ENCODE measurements at places on chromosomes 5 and 9.

DNA sequence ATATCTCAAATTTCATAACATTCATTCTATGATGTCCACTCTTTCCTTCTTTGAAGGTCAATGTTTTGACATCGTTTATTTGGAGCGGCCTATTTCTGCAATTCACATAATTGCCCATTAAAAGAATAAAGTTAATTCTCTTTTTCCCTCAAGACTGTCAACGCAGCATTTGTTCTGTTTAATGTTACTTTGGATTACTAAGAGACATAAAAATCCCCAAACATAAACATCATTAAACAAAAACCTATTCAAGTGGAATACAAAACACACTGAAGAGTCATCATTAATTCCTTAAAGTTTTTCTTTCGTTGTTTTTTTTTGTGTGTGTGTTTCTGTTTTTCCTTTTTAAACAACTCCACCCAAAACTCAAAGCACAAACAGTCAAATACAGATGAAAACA lies 151.1 kb downstream of the TRPM6 start:
- DNase-seq, result no peak

DNA sequence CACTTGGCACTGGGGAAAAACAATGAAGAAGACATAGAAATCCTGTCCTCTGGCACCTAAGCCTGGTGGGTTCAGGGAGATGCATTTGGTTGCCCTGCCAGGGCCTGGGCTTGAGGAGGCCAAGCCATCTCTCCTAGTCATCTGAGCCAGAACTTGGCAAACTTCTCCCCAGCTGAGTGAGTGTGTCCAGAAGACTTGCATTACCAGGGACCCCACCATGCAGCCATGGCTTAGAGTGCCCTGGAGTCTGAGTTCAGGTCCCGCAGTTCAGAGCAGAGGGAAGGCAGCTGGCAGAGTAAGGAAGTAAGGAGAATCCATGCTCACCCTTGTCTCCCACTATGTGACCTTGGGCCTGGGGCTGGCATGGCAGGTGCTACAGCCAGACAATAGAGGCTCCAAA lies 37.4 kb upstream of the FCN1 start:
- DNase-seq, result no peak

DNA sequence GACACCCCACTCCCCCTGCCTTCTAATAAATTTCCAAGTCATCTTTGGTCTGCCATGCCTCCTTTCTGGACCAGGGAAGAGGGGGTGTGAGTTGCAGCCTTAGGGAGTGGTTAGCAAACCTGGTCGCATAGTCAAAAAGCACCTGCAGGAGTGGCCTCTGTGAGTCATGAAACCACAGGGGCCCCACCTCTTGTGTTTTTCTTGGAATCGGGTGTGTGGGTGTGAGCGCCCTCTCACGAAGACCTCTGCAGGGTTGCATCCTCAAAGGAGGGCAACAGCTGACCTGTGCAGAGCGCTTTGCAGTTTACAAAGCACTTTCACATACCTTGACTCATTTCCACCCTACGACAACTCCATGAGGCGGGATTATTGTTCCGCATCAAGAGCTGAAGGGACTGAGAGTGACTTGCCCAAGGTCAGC lies 36.8 kb upstream of the TEX48 start:
- DNase-seq, result no peak

GRCh38 chr5:37808945-37809344 lies 30.9 kb downstream of the GDNF start:
- no peak for DNase-seq

DNA sequence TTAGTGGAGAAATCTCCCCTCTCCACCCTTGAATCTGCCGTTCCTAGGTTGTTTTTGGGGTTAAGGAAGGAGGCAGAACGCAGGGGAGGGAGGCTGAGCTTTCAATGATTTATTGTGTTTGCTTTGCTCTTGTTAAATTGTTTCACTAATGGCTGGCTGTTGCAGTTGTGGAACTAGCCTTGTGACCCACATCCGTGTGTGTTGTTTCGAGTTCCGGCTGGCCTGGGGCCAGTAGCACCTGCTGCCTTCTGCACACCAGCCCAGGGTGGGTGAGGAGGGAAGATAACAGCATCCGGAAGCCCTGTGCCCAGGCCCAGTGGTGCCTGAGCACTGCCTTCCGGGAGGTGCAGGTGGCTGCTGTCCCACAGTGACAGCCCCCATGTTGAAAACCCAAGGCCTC lies 3.6 kb downstream of the ERGIC1 start:
- DNase-seq, result peak; percentile 79

DNA sequence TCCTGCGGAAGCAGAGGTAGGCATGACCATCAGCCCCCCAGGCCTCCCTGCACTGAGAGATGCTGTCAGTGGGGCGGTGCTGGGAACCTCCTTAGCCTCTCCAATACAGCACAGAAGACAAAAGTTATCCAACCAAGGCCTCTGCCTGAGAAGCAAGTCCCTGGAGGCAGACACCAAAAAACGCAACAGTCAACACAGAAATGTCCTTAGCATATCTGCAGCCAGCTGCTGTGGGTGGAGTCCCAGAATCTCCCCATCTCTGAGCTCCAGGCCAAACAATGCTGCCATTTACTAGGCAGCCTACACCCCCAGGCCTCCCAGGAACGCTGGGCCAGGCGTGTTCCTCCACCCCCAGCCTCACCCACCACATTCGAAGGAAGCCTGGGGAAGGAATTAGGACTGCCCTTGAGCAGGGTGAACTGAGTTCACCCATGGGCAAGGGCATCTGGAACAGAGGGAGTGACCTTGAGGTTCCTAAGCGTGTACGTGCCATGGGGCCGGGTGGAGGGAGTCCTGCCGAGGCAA lies 43.7 kb downstream of the STK10 start:
- DNase-seq, result peak; percentile 94

- no peak for DNase-seq
These were observed 8.9 kb downstream of the C5orf52 start for GRCh38 chr5:157680239-157680638.

DNA sequence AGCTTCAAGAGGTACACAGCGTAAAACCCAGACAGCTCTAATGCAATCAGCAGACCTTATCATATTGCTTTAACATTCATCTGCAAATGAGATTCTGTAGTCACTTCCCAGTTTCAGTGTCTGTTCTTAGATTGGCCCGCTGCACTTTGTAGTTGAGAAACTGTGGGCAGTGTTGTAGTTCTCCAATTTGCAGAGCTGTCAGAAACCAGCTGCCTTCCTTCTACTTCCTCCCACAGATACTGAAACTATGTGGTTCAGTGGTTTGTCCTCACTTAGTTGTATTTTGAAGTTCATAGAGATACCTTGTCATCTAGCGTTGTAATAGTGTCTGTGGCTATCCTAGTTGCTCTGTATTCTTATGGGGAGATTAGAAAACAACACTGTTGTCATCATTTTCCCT lies 39.6 kb upstream of the TRIM36 start:
- DNase-seq, result no peak

DNA sequence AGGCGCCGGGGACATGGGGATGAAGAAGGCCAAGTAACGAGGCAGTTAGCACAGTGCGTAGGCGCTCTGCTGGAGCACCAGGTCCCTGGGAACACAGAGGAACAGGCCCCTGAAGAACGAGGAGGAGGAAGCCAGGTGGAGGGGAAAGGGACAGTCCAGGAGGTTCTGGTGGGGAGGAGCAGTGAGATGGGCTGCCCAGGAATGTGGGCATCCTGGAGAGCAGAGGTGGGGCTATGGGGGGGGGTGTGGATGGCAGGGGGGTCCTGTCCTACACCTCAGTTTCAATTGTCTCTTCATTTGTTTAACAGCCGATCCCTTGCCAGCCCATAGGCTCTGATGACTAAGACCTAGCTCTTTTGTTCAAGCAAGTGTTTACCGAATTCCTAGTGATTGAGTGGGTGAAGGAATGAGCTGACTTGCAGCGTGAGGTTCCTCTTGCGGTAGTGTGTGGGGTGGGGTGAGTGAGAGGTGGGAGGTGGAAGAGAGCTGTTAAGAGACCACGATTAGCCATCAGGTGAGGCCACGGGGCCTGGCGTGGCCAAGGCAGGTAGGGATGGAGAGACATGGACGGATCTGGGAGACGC lies 8.4 kb upstream of the PHYHD1 start:
- DNase-seq, result no peak

DNA sequence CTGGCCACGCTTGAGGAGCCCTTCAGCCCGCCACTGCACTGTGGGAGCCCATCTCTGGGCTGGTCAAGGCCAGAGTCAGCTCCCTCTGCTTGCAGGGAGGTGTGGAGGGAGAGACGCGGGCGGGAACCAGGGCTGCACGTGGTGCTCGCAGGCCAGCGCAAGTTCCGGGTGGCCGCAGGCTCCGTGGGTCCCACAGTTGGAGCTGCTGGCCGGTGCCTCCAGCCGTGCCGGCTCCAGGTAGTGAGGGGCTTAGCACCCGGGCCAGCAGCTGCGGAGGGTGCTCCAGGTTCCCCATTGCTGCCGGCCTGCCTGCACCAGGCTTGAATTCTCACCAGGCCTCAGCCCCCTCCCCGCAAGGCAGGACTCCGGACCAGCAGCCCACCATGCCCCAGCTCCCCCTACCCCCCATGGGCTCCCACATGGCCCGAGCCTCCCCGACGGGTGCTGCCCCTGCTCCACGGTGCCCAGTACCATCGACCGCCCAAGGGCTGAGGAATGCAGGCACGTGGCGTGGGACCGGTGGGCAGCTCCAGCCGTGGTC lies 192.8 kb upstream of the IZUMO3 start:
- no peak for DNase-seq

DNA sequence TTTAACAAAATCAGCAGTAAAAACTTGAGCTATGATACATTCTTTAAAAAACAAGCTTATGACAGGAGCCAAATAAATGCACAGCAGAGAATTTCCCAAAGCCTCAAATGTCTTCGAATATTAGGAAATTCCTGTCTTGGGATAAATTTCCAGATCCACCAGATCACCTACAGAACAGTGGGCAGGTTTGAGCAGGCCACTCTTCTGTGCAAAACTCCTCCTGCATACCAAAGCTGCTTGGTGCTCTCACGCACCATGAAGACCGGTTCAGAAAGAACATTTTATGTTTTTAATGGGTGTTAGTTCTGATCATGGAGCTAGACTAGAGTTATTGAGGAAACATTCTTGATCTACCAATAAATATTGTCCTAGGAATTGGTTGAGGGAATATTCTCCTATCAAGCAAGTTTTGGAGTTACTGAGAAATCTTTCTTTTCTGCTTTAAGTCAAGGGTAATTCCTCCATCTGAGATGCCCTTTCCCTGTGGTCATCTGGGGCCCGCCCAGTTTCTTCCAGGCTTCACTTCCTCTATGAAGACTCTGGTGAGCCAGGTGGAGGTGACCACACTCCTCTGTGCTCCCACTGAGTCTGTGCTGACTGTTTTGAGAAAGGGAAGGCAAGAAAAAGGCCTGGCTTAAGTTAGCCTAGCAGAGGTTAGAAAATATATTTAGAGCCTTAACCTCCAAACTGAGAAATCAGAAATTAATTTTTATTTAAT lies 17.9 kb downstream of the TNFSF15 start:
- DNase-seq, result no peak

DNA sequence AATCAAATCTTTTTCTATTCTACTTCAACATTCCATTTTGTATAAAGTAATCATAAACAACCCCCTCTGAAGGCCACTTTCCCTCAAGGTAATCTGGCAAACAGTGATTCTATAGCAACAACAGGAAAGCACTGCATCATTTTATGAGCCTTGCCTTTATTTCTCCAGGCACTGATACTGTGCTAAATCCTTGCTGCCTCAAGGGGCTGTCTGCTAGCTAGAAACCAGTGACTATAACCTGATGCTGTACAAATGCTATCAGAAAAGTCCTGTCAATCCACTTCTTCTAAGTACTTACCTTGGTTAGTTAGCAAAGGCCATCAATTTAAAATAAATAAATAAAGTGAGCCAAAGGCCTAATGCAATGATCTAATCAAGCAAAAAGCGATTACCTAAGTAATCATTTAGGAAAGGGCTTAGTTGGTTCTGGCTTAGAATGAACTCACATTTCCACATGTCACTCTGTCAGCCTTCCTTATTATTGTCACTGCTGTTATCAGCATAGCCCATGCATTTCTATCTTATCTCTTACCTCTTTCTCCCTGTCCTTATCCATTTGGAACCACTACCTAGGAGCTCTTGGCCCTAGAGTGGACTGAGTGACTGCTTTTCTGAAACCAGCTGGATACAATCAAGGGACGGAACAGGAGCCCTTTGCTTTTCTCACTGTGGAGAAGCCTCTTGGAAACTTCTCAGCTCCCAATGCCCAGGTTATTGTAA lies 246.1 kb upstream of the MEF2C start:
- DNase-seq, result no peak

GRCh38 chr5:107799306-107799705 lies 128.6 kb upstream of the EFNA5 start:
- DNase-seq, result no peak

GRCh38 chr5:24649531-24649930 lies 4.8 kb upstream of the CDH10 start:
- DNase-seq, result no peak

DNA sequence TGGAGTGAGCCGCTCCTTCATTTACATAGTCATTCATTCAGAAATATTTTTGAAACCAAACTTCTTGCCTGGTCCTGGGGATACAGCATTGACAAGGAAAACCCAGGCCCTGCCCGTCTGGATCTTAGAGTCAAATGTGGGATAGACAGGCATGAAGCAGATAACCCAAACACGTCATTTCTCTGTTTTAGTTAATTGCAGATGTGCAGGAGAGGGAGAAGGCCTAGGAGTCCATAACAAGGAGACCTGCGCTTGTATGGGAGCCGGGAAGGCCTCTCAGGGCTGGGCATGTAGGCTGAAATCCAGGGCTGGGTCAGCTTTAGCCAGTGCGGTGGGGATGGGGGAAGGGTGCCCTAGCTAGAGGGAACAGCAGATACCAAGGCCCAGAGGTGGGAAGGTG lies 43.3 kb downstream of the PRRX2 start:
- DNase-seq, result no peak

GRCh38 chr9:104868687-104869404 lies 59.1 kb downstream of the ABCA1 start:
- DNase-seq, result peak; percentile 88

DNA sequence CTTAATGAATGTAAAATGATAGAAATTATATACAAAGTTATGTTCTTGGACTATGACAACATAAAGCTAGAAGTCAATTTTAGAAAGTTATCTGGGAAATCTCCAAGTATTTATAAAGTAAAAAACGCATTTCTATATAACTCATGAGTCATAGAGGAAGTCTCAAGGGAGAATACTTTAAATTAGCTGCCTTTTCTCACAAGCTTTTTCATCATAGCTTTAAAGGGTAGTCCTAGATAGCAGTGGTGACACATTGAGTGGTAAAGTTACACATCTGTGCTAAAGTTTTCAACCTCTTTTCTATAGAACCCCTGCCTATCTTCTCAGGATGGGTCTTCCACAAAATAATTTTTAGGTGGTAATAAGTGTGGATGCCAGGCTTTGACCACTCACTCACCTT lies 598.3 kb upstream of the FAM174A start:
- DNase-seq, result no peak
